ENCODE measurements at places on chromosomes 13 and 19.

DNA sequence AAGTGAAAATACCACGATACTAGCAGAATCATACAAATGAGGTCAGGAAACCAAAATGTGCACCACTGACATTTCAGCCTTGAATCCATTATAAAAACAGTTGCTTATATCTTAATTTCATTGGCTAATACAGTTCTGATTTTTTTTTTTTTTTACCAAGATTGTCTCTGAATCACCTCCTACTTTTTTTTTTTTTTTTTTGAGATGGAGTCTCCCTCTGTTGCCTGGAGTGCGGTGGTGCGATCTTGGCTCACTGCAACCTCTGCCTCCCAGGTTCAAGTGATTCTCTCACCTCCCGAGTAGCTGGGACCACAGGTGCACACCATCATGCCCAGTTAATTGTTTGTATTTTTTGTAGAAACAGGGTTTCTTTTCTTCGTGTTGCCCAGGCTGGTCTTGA, 270.2 kb downstream of the LMO7 start:
- no peak for DNase-seq

GRCh38 chr19:30356951-30357579, 15.1 kb upstream of the ZNF536 start:
- no peak for DNase-seq

- peak; percentile 29 for DNase-seq
These were observed 9.9 kb downstream of the MYDGF start for GRCh38 chr19:4660181-4660791.

DNA sequence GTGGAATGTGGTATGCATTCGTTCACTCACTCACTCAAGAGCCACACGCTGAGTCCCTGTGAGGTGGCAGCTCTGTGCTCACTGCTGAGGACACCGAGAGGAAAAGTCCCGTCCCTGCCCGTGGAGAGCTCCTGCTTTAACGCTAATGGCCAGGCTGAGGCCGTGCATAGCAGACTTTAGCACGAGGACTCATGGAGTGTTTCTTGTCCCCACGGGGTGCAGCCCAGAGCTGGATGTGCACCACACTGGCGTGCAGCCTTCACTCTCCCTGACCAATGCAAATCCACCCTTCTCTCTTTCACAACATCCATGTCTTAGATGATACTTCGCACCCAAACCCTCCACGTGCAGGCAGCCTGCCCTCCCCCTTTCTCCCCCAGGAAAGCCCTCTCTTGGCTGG, 159.6 kb upstream of the ZNF536 start:
- no peak for DNase-seq
